ENCODE measurements at places on chromosomes 2 and 18. TPM values are rescaled to one million over a fixed set of nuclear protein-coding genes. Genes with fewer than 3 reads are reported as not detected.
A peak's percentile ranks its signal among the peaks of the same experiment; 100 is the strongest.

GRCh38 chr2:190746971-190747761 is 98.3 kb downstream of the NAB1 start:
- DNase-seq: peak; percentile 59

Gene CNTNAP5
- not detected for total RNA-seq

Gene DPYSL5
- not detected for total RNA-seq

DNA sequence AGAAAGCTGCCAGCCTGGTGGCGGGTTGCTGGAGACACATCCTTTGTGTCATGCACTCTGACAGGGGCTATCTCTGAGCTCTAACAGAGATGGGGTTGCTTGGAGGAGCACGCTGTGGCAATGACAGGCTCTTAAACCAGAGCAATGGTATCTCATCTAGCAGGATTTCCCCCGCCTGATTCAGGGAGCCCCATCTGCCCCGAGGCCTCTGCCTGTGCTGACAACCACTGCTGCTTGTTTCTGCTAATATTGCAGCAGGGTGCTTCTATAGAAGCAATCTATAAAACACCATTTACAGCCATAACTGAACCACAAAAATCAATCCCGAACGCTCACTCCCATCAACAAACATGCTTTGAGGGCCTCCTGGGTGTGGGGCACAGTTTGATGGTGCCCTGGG is 12.8 kb upstream of the DNPEP start:
- no peak for DNase-seq
